Activated naive CD8-positive, alpha-beta T cell treated with anti-CD3 and anti-CD28 coated beads, Interleukin-2, amount 50 U/mL, for 24 hours (primary cell): ENCODE measurements at places on chromosomes 16 and 17.

- no peak overlapping the region for H3K4me3 ChIP-seq
- no peaks in the 10 kb centered on the region for H3K36me3 ChIP-seq
- H3K27ac ChIP-seq = no peak overlapping the region
- H3K27me3 ChIP-seq = no peaks in the 10 kb centered on the region
- peaks cover 20% of the 10 kb centered on the region for H3K4me1 ChIP-seq
- DNase-seq = no peak
Measured at GRCh38 chr17:17975436-17975835, 2.8 kb downstream of the DRC3 start.

DNA sequence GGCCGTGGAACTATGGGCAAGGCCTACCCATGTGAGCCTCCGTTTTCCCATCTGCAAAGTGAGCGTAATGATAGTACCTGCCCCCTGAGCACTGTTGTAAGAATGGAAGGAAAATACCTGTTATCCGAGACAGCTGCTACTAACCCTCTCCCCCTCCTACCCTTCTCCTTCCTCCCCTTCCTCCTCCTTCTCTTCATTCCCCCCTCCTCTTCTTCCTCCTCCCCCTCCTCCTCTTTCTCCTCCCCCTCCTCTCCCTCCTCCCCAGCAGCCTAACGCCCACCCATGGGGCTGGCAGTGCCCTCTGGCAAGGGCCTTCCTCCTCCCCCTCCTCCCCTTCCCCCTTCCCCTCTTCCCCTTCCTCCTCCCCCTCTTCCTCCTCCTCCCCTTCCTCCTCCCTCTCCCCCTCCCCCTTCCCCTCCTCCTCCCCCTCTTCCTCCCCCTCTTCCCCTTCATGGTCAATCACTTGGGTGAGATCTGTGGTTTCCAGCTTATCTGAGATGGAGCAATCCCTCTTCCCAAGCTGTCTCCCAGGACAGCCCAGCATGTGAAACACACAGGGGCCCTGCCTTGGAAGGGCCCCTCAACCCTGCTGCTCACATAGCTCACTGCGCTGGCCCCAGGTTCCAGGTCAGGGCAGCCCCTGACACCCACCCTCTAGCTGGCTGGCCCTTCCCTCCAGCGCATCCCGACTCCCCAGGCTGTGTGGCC, 6.4 kb downstream of the ZFPM1 start:
- peaks cover 51% of the 10 kb centered on the region for H3K4me1 ChIP-seq
- no peaks in the 10 kb centered on the region for H3K27me3 ChIP-seq
- H3K36me3 ChIP-seq = no peaks in the 10 kb centered on the region
- no peak overlapping the region for H3K4me3 ChIP-seq
- DNase-seq = no peak
- H3K27ac ChIP-seq = no peak overlapping the region

DNA sequence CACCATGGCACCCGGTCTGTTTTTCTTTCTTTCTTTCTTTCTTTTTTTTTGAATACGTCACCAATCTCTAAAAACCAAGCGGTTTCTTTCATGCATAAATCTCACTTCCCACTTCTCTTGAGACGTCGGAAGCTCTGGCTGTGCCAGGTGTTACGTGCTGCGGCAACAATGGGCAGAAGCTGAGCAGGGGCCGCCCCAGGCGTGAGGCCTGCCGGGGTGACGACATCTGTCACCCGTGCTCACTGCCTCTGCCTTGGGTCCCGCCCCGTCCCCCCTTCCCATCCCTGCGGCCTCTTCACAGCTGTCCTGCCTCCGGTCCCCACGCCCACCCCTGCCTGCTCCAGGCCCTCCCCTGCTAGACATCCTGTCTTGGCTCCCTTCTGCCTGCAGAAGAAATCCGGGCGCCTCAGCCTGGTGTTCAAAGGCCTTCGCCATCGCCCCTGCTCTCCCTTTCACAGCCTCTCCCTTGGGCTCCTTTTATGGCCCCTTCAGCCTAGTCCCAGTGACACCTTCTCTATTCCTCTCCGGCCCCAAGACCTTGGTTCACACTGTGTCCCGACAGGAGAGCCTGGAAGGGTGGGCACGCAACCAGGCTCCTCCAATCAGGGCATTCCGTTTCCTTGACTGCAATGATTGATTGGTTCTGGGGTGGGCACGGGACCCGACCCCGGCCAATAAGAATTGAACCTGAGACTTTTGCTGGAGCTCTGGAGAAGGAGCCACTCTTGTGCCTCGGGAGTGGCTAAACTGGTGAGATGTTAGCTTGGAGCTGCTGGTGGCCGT, 4.8 kb downstream of the P2RX1 start:
- peak overlapping the region; percentile 72 for H3K27ac ChIP-seq
- DNase-seq = peak; percentile 84
- H3K27me3 ChIP-seq = peaks cover 2% of the 10 kb centered on the region
- peaks cover 53% of the 10 kb centered on the region for H3K4me1 ChIP-seq

DNA sequence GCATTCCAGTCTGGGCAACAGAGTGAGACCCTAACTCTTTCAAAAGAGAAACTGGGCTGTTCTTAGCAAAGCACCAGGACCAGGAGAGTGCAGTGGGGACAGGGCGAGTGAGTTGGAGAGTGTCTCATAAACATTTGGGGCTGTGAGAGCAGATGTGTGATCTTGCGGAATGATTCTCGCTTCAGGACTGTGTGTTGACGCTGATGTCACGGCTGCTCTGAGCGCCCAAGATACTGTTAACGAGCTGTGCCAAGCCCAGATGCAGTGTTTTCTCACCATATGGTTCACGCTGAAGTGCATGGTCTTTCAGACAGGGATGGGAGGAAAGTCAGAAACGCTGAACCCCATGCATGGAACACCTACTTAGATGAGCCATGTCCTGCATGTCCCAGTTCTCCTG, 438.2 kb downstream of the HS3ST4 start:
- H3K27ac ChIP-seq = no peak overlapping the region
- H3K27me3 ChIP-seq = peaks cover 7% of the 10 kb centered on the region
- no peak overlapping the region for H3K4me3 ChIP-seq
- DNase-seq = no peak
- H3K36me3 ChIP-seq = no peaks in the 10 kb centered on the region

DNA sequence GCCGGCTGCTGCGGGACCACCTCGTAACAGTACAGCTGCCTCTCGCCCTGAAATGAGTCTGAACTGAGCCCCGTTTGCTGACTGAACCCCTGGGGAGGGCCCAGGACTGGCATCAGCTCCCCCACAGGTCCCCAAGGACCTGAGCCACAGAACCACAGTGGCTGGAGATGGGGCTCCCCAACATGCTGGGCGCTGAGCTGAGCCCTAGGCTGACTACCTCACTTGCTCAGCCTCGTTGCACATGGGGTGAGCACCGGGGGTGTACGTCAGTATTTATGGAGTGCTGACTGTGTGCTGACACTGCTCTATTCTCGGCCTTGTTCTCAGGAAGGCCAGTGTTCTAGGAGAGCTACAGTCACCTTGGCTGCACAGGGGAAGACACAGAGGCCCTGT, 6.6 kb upstream of the VASN start:
- H3K4me1 ChIP-seq = no peaks in the 10 kb centered on the region
- no peaks in the 10 kb centered on the region for H3K27me3 ChIP-seq
- H3K4me3 ChIP-seq = no peak overlapping the region
- peaks cover 2% of the 10 kb centered on the region for H3K36me3 ChIP-seq
- no peak for DNase-seq

DNA sequence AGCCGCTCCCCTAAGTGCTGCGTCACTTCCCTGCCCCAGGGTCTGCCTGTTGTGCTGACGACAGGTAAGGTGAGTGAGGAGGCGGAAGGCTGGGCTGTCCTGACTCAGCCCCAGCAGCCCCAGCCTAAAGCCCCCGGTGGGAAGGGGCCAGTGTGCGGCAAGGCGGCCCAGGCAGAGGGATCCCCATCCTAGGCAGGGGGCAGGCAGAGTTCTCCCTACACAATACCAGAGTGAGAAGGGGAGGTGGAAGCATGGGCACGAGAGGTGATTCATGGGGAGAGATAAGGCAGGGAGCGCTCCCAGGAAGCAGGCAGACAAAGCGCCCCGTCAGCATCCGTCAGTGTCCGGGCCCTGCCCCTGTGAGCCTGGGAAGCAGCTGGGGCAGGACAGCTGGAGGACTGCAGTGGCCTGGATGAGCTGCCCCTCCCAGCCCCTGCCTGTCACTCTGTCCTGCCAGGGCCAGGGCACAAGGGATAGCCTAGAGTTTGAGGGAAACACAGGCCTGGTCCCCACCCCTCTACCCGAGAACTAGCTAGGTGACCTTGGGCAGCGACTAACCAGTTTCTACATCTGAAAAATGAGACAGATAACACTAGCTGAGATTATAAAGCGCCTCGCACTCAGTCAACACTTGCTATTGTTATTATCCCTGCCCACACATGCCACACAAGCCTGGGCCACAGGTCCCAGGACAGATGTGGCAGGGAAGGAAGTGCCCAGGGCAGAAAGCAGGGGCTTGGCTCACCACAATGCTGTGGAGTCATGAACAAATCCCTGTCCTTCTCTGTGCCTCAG, 3.8 kb downstream of the FAM83G start:
- H3K27me3 ChIP-seq = no peaks in the 10 kb centered on the region
- DNase-seq = no peak
- peaks cover 16% of the 10 kb centered on the region for H3K36me3 ChIP-seq
- peaks cover 24% of the 10 kb centered on the region for H3K4me1 ChIP-seq

DNA sequence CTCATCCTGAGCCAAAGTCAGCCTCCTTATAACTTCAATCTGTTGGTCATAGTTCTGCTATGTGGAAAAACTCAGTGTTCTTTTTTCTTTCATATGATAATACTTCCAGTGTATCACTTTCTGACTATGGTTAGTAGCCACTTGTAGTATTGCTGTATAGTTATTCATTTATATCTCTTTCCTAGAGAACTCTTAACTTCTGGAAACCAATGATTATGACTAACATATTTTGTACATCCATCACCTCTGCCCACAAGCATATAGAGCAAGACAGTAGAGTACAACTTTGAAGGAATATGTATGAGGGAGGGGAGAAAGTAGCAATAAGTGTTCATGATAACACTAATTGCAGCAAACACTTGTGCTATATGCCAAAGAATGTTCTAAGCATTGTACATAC, 38.6 kb downstream of the COX10 start:
- no peak overlapping the region for H3K27ac ChIP-seq
- H3K4me1 ChIP-seq = peaks cover 37% of the 10 kb centered on the region
- H3K4me3 ChIP-seq = no peak overlapping the region

DNA sequence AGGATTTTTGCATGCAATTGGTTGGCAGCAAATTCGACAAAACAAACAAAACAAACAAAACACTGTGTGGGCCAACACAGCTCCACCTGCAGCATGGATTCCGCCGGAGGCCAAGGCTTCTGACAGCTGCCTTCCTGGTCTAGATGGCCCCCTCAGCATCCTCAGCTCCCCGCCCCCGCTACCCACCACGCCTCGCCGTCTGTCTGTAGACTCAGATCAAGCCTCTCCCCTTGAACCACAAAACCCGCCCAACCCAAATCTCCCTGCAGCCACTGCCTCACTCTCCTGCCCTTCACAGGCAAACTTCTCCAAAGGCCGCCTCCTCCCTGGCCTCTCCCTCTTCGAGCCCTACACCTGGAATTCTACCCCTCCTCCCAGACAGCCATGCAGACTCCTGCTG, 57.9 kb downstream of the RTN4RL1 start:
- H3K4me1 ChIP-seq = peaks cover 4% of the 10 kb centered on the region
- H3K27me3 ChIP-seq = peaks cover 17% of the 10 kb centered on the region
- H3K27ac ChIP-seq = no peak overlapping the region
- H3K4me3 ChIP-seq = no peak overlapping the region

DNA sequence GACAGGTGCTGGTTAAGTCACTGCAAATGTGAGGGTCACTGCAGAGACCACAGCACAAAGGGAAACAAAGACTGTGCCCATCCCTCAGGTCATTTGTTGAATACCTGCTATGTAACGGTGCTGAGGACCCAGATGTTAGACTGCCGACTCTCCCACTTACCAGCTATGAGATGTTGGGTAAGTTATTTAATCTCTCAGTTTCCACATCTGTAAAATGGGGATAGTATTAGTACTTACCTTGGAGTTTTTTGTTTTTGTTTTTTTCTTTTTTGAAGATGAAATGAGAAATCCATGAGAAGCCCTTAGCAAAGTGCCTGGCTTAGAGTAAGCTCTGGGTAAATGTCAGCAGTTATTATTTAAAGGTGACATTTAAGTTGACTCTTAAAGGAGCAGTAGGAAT, 50.5 kb upstream of the PMFBP1 start:
- no peaks in the 10 kb centered on the region for H3K27me3 ChIP-seq
- H3K27ac ChIP-seq = no peak overlapping the region
- no peak for DNase-seq
- H3K4me3 ChIP-seq = no peak overlapping the region

- DNase-seq = no peak
- no peaks in the 10 kb centered on the region for H3K36me3 ChIP-seq
- H3K27ac ChIP-seq = no peak overlapping the region
- peaks cover 13% of the 10 kb centered on the region for H3K4me1 ChIP-seq
- H3K4me3 ChIP-seq = peak overlapping the region; percentile 62
Measured at GRCh38 chr16:86576591-86577313, 1.6 kb upstream of the FOXL1 start.

- H3K27me3 ChIP-seq = no peaks in the 10 kb centered on the region
- no peak overlapping the region for H3K4me3 ChIP-seq
- H3K4me1 ChIP-seq = peaks cover 72% of the 10 kb centered on the region
- peaks cover 9% of the 10 kb centered on the region for H3K36me3 ChIP-seq
- no peak overlapping the region for H3K27ac ChIP-seq
- no peak for DNase-seq
Measured at GRCh38 chr17:59355702-59356325, 24.4 kb downstream of the YPEL2 start.

- DNase-seq = no peak
- H3K4me3 ChIP-seq = peak overlapping the region; percentile 95
- no peaks in the 10 kb centered on the region for H3K36me3 ChIP-seq
- no peaks in the 10 kb centered on the region for H3K27me3 ChIP-seq
- peak overlapping the region; percentile 89 for H3K27ac ChIP-seq
- H3K4me1 ChIP-seq = peaks cover 39% of the 10 kb centered on the region
Measured at GRCh38 chr17:64661726-64661975, 456 bp downstream of the SMURF2 start.

DNA sequence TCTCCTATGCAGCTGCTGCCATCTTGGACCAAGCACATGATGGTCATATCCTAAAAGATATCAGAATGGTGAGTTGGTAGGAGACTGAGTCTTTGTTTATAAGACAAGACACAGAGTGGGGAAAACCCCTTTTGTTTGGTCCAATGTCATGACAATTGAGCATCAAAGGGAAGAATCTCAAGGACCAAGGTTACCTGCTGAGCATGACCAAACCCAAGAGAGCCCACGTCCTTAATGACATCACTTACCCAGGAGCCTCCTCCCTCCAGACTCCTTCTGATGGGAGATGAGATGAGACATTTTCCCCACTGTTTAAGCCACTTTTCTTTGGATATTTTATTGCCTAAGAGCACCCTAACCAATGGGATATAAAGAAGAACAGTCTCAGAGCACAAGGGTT, 478.1 kb downstream of the NPIPA7 start:
- peaks cover 2% of the 10 kb centered on the region for H3K4me1 ChIP-seq
- DNase-seq = no peak
- no peak overlapping the region for H3K27ac ChIP-seq
- no peak overlapping the region for H3K4me3 ChIP-seq
- no peaks in the 10 kb centered on the region for H3K36me3 ChIP-seq
- H3K27me3 ChIP-seq = peaks cover 17% of the 10 kb centered on the region

GRCh38 chr16:6362321-6362720, 970.3 kb upstream of the RBFOX1 start:
- no peak overlapping the region for H3K27ac ChIP-seq
- H3K4me3 ChIP-seq = no peak overlapping the region
- no peaks in the 10 kb centered on the region for H3K36me3 ChIP-seq
- no peaks in the 10 kb centered on the region for H3K4me1 ChIP-seq
- DNase-seq = no peak

- no peaks in the 10 kb centered on the region for H3K36me3 ChIP-seq
- H3K27ac ChIP-seq = no peak overlapping the region
- no peaks in the 10 kb centered on the region for H3K4me1 ChIP-seq
- no peak for DNase-seq
- H3K27me3 ChIP-seq = peaks cover 3% of the 10 kb centered on the region
Measured at GRCh38 chr16:58057784-58058183, 32.2 kb downstream of the MMP15 start.

- no peaks in the 10 kb centered on the region for H3K27me3 ChIP-seq
- H3K27ac ChIP-seq = no peak overlapping the region
- peaks cover 7% of the 10 kb centered on the region for H3K4me1 ChIP-seq
Measured at GRCh38 chr17:81823820-81824550, 9.1 kb downstream of the MCRIP1 start.
